ENCODE measurements at places on chromosomes 16 and 17.

DNA sequence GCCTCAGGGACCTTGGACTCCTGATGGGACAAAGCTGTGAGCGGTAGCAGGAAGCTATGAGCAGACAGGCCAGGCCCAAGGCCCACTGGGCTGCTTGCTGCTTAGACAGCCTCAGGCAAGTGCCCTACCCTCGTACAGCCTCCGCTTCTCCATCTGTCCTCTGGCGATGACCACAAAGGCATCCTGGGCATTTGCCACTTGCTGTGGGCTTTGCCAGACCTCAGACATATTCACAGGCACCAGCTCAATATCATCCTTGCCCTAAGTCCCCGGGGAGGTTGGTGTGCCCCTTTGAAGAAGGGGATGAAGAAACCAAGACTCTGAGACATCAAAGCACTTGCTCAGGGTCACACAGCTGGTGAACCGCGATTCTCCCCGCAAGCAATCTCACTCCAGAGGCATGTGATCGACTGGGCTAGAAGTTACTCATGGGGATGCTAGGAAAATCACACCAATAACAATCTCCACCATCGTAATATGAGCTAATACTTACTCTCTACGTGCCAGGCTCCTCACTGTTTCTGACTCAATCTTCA lies 21.7 kb downstream of the PPL start:
- no peak for DNase-seq

DNA sequence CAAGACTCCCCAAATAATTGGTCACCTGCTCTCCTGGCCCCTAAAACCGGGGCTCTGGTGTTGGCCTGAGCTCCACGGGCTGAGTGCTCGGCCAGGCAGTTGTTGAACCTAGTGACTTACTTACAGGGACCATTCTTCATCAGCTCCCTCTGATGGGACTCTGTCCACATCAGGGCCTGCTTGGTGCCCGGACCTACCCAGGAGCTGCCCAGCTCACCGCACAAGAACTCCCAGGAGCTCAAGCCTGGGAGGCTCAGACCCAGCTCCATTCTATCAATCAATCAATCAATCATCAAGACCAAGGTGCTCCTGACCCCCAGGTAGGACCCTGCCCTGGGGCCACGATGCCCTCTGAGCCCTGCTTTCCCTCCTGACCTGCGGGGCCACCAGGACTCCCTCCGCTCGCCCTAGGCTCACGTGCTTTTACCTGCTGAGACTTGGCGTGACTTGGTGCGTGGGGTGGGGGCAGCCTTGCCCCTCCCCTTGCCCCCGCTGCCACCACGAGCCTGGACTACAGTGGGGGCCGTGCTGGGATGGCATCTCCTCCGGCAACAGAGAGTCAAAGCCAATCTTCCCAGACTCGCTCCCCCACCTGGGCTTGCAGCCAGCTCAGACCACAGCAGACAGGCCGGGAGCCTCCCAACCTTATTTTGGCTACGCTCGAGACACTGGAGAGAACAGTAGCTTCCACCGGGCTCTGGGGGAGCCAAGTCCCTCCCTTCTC lies 15.7 kb downstream of the IL34 start:
- no peak for DNase-seq

DNA sequence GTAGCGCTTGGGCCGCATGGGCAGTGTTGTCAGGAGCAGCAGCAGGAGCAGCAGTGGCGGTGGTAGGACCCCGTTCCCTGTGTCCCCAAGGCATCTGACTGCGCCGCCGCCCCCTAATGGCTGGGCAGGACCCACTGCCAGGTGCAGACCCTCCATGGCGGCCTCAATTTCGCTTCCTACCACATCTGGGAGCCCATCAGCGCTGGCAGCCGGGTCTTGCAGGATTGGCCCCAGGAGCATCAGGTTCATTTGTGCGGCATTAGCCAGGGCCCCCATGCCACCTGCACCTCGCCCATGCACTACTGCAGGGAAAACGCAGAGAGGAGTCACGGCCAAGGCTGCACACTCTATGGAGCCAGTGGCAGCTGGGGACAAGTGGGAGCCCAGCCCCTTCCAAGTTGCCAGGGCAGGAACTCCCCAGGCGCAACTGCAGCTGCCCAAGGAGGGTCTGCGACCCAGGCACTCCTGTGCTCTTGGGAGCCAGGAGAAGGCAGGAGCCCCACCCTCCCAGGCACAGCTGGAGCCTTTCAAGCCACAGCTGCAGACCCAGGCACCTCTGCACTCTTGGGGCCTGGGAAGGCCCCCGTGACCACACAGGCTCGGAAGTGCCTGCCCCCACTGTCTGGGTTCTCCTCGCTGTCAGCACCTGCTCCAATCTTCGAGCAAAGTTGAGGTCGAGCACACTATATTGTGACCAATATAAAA lies 594.2 kb downstream of the KCNJ18 start:
- DNase-seq: no peak

DNA sequence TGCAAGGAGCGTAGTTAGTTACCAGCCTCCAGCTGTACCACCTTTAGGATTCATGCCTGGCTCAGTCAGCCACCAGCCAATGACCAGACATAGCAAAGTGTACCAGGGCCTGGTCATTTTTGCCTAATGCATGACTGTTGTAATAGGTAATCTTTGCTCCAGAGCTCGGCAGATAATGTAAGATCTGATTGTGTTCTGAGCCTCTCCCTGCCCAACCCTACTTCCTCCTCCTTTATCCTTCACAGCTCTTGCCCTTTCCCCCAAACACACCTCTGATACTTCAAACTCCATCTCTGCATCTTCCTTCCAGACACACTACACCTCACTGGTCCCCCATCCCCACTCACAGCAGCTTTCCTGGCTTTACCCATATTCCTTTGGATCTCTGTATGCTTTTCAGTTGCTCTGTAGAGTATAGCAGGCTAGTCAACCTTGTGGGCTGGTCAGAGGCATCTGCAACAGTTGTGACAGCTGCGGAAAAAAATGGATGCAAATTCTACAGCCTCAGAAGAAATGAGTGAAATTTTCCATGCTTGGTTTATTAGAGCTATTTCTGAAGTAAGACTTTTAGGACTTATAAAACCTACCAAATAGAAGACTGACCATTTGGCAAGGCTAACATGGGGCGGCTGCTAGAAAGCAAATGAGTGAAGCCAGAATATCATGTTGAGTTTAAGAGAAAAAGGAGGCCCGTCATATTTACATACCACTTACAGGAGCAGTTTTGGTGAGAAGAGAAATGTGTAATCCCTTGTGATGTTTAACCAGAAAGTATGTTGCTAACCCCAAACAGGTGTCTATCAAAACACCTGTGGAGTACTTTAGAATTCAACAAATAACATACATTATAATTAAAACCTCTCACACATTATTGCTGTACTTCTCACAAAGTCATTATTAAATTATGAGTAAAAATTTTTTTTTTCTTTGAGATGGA lies 19.9 kb upstream of the C16orf87 start:
- DNase-seq: no peak

- peak; percentile 64 for DNase-seq
Observed at GRCh38 chr16:63361032-63361624, 1324.9 kb upstream of the CDH8 start.

- no peak for DNase-seq
Observed at GRCh38 chr16:88784074-88784855, 755 bp downstream of the PIEZO1 start.

GRCh38 chr16:70757183-70757582 lies 43.8 kb downstream of the VAC14 start:
- no peak for DNase-seq

- no peak for DNase-seq
Observed at GRCh38 chr17:47945080-47945479, 3.7 kb downstream of the PNPO start.

- DNase-seq: peak; percentile 73
Observed at GRCh38 chr17:44919885-44920564, 4.7 kb upstream of the GFAP start.
